ENCODE measurements at places on chromosomes 1 and 21.

DNA sequence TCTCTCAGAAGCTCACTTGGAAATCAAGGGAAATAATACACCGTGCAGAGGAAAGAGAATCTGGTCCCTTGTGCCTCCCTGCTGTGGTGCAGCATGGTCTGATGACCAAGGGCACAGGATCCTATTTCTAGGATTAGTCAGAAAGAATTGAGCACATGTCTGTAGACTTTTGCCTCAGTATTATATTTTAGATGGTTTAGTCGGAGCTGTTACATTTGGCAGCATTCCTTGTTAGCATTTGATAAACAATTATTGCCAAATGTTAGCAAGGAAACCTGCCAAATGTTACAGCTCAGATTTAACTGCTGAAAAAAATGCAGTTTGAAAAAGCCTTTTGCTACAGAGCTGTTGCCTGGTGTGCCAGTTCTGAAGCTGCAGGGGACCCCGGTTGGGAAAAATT, 183.5 kb upstream of the DPYD start:
- no peak overlapping the region for H3K27ac ChIP-seq
- no peaks in the 10 kb centered on the region for H3K36me3 ChIP-seq
- no peak overlapping the region for H3K4me3 ChIP-seq
- H3K4me1 ChIP-seq = no peaks in the 10 kb centered on the region
- no peak for DNase-seq

- H3K27ac ChIP-seq = no peak overlapping the region
- DNase-seq = no peak
- H3K36me3 ChIP-seq = no peaks in the 10 kb centered on the region
- H3K4me1 ChIP-seq = no peaks in the 10 kb centered on the region
Observed at GRCh38 chr1:222028116-222028515, 286.2 kb upstream of the DUSP10 start.

- DNase-seq = no peak
- H3K4me3 ChIP-seq = no peak overlapping the region
- H3K27me3 ChIP-seq = no peaks in the 10 kb centered on the region
Observed at GRCh38 chr1:19140465-19140864, 69.6 kb downstream of the UBR4 start.

GRCh38 chr1:78377356-78377928, 113.3 kb upstream of the PTGFR start:
- no peaks in the 10 kb centered on the region for H3K36me3 ChIP-seq
- no peak overlapping the region for H3K4me3 ChIP-seq
- H3K4me1 ChIP-seq = no peaks in the 10 kb centered on the region

- no peak overlapping the region for H3K27ac ChIP-seq
- no peaks in the 10 kb centered on the region for H3K36me3 ChIP-seq
- DNase-seq = no peak
- no peaks in the 10 kb centered on the region for H3K27me3 ChIP-seq
- no peak overlapping the region for H3K4me3 ChIP-seq
Observed at GRCh38 chr1:216528816-216529215, 105.6 kb upstream of the USH2A start.

GRCh38 chr1:54052431-54052933, 522 bp downstream of the TMEM59 start:
- H3K27ac ChIP-seq = no peak overlapping the region
- peaks cover 11% of the 10 kb centered on the region for H3K36me3 ChIP-seq

Measured in activated CD4-positive, alpha-beta memory T cell treated with anti-CD3 and anti-CD28 coated beads for 36 hours (primary cell).